Activated CD4-positive, alpha-beta T cell treated with anti-CD3 and anti-CD28 coated beads, Interleukin-2, amount 50 U/mL, for 4 hours (primary cell): ENCODE measurements at places on chromosomes 7 and 10.
A peak's percentile ranks its signal among the peaks of the same experiment; 100 is the strongest.

GRCh38 chr7:148914208-148914777, 30.2 kb upstream of the EZH2 start:
- DNase-seq: peak; percentile 51

GRCh38 chr7:53068673-53069072, 33.2 kb downstream of the POM121L12 start:
- DNase-seq: no peak

DNA sequence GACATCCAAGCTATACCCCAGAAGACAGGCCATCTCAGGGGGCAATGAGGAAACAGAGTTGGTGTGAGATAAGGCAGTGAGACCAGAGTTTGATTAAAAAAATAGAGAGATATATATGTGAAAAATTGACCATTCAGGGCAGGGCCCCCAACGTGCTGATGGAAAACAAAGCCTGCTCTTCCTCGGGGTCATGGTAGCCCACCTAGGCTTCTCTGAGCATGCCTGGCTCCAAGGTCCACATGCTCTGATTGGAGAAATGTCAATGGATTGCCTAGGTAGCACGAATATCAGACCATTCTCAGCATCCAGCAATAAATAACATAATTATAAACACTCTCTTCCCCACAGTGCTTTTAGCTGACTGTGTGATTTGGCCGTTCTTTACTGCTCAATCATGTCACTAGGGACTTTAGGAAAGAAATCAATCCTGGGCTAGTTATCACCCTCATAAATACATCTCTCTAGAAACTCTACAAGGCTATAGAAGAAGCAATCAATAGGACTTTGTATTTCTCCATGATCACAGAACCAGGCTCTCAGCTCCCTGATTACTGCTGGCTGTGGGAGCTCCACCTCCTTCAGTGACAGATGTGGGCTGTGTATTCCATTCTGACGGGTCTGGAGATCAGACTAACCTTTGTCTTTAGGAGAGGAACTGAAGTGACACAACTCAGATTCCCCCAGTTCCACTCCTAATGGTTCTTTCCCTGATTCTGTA, 766.4 kb downstream of the GRID1 start:
- no peak for DNase-seq

DNA sequence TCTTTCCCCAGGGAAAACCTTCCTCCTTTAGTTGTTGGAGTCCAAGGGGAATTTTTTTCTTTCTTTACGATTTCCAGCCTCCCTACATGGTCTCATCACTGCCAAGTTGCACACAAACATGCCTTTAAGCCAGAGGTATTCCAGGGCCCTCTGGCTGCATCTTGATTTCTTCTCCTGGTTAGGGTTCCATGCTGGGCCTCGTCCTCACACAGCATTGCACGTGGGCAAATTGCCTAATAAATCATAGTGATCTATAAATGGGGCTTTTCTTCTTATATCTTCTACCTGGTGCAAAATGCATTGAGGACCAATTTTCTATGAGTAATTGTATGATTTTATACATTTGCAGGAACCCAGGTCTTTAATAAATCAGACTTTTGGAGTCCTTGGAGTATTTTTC, 284.2 kb downstream of the C7orf25 start:
- no peak for DNase-seq

DNA sequence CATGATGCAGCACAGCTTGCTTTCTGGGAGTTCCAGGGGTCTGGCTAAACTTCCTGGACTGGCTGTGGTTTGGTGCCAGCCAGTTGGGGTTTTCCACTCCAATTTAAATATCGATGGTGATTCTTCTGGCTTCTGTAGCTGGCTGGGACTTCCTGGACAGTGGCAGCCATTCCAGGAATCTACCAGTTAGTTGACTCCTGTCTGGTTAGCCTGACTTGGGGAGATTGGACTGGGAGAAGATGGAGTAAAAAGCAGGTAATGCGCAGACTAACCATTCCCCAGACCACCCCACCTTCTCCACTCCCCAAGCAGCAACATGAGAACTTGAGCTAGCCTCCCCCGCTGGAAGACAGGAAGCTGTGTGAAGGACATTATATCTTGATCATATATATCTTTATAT, 6.3 kb upstream of the PIP4K2A start:
- DNase-seq: no peak

DNA sequence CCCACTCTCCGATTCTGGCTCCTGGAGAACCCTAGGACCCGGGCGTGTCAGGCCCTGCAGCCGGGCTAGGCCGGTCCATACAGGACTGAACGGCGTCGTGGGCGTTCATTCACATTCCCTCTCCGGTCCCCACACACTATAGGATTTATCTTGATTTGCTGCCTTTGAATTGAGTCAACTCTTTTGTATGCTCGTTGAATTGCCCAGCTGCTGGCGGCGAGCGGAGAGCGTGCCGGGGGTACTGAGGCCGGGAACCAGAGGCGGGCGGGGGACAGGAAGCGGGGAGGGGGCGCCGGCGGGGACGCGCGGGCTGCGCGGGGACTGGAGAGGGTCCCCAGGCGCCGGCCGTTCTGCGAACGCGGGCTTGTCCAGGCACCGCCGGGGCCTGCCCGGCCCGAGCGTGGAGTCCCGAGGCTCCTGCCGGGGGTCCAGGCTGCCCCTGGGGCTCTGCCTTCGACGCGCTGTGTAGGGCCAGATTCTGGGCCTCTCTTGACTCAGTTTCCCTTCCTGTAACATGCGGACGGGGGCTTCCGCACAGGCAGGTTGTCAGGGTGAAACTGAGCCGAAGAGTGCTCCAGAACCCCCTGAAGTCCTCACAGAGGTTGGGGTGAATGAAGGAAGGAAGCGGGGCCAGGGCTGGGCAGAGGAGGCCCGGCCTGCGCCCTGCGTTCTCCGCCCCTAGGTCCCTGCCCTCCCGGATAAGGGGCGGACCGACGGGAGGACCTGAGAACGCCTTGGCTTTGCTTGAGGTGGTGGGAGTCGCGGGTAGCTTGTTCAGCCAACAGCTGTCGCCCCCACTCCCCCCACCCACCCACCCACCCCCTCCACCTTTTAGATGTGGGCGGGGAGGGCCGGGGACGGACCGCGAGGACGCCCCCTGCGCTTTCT, 769 bp upstream of the ELFN1 start:
- no peak for DNase-seq

GRCh38 chr7:45112648-45113047, 1.2 kb upstream of the TBRG4 start:
- DNase-seq: no peak

- DNase-seq: no peak
Measured at GRCh38 chr7:137453356-137453755, 109.8 kb upstream of the PTN start.

DNA sequence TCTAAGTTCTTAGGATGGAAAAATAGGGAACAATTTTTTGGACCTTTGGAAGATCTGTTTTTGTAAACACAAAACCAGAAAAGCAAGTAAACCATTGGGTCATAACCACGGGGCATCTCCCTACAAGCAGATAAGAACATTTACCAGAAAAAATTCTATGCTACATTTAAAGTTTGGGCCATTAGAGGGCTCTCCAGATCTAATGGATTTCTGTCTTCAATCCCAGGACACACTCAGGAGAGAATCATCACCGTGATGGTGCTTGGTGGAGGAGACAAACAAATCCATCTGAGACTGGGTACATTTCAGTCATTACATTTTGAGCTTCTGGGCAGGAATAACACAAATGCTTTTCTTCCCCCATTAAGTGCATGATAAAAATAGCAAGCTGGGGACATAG, 178.4 kb upstream of the TARP start:
- no peak for DNase-seq

DNA sequence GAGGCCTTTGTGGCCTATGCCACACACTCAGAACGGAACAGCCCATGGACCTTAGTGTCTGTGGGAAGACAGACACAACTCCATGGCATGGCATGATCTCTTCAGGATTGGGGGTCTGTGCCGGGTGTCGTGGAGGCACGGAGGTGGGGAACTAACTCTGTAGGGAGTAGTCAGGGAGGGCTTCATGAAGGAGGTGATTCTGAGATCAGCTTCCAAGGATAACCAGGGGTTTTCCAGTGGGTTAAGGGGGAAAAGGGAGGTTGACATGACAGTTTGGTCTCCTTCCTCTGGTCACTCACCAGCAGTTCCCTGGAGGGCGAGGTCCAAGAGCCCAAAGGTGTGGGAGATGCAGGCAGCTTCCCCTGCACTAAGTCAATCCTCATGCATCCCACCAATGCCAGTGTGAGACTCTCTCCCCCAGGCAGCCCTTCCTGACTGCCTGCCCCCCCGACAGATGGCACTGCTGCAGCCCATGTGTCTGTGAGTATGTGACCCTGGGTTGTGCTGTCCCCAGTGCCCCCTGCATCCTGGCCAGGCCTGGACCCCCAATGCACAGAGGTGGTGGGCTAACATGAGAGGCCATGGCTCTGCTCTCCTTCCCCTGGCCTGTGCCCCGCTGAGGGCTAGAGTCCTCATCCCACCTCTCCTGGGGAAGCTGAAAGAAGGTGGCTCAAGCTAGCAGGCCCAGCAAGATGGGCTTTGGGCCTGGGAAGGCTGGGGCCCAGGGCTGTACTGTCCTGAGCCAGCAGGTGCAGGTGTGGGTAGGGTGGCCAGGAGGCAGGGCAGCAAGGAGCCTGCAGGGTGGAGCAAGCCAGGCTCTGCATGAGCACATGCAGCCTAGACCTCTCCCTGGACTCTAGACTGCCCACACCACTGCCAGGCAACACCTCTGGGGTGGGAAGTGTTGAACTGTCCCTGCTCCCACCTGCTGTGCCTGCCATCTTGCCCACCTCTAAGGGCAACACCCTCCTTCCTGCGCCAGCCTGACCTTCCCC, 39.7 kb downstream of the RASGEF1A start:
- no peak for DNase-seq

- no peak for DNase-seq
Measured at GRCh38 chr10:113945075-113945686, 90.7 kb downstream of the NHLRC2 start.

- DNase-seq: no peak
Measured at GRCh38 chr10:15146366-15146765, 22.1 kb downstream of the NMT2 start.

- no peak for DNase-seq
Measured at GRCh38 chr10:123309731-123310130, 155.5 kb downstream of the BUB3 start.

DNA sequence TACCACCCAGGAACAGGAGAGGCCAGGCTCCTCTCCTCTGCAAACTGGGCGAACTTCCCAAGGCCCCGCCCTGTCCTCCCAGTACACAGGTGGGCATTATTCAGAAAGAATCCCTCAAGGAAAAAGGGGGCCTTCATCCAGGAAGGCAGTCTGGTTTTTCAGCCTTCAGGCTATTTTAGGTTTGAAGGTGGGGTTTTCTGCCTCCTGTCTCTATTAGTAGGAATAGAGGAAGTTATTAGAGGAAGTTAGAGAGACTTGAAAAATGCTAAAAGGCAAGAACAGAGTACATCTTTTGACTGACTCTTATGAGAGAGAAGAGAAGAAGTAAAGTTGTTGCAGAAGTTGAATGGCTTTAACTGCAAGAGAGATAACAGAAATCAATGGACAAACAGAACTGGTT, 250.9 kb upstream of the SORCS1 start:
- no peak for DNase-seq

- DNase-seq: no peak
Measured at GRCh38 chr7:86790383-86790782, 146.7 kb downstream of the GRM3 start.

- DNase-seq: no peak
Measured at GRCh38 chr10:79049931-79050895, 18.6 kb upstream of the ZMIZ1 start.

DNA sequence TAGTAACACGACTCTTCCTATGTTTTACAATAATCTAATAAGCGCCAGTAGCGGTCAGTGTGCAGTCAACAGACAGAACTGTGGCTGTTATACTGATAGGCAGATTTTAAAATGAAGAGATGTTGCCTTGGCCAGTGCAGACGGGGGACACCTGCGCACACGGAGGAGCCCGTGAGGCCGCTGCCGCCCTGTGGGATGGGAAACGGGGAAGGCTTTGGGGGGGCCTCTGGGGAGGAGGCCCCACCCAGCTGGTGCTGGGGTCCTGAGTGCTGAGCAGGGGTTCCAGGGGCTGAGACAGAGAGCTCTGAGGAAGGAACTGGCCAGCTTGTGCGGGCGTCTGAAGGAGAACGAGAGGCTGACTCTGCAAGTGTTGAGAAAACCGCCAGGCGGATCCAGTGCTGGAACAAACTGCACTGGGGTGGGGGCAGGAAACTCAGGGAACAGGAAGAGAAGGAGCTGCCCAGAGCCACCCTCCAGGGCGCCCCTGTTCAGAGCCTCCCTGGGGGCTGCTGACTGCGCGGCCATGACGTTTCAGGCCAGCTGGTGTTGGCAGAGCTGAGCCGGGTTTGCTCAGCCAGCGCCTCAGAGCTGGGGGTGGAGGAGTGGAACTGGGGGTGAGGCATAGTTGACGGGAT, 426.4 kb downstream of the TCERG1L start:
- DNase-seq: no peak

DNA sequence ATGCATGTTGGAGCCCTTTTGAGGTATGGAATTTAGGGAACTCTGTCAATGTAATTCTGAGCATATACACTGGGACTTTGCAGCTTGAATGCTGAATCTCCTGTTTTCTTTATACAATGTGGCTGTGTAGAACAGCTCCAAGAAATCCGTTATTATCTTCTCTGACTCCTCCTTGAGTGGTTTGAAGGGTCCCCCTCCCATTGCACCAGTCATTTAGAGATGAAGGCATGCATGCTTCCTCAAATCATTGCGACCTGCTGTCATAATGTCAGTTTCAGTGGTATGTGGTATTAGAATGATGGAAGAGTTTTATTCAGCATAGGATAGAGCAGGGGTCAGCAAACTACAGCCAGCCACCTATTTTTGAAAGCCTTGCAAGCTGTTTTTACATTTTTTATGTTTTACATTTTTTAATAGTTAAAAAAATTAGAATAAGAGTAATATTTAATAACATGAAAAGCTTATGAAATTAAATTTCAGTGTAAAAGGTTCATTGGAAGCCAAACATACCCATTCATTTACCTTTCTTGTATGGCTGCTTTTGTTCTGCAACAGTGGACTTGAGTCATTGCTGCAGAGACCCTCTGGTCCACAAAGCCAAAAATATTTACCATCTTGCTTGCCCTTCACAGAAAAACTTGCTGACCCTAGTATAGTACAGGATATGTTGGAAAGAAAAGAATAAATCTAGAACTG, 8.1 kb downstream of the STK17A start:
- DNase-seq: no peak

DNA sequence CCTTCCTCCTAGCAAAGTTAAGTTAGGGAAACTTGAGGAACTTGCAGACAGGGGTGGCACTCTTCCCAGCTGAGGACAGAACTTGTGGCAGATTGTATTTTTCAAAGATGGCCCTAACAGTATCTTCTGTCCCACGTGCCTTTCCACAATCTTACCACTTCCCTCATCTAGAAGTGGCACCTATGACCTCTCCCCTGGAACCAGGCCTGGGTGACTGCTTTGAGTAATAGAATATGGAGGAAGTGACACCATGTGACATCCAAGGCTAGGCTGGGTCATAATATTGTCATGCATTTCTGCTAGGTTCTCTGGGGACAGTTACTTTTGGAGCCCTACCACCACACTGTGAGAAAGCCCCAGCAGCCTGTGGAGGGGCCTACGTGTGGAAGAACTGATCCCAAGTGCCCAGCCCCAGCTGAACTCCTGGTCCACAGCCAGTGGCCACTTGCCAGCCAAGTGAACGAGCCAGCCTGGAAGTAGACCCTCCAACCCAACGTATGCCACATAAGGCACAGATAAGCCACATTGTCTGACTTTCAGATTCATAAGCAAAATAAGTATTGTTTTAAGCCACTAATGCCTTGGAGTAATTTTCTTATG, 193.7 kb downstream of the PTPN20 start:
- no peak for DNase-seq
